ENCODE measurements at places on chromosomes 6 and 20. TPM values are rescaled to one million over a fixed set of nuclear protein-coding genes. Genes with fewer than 3 reads are reported as not detected.

GRCh38 chr20:5741089-5741488, 9.1 kb upstream of the SHLD1 start:
- no peaks in the 10 kb centered on the region for H3K36me3 ChIP-seq
- no peak overlapping the region for H3K27ac ChIP-seq
- H3K4me1 ChIP-seq, result no peaks in the 10 kb centered on the region

- H3K4me3 ChIP-seq, result no peak overlapping the region
- DNase-seq, result no peak
- H3K4me1 ChIP-seq, result no peaks in the 10 kb centered on the region
Measured at GRCh38 chr20:45958593-45958992, 13.4 kb downstream of the ZNF335 start.

- no peak overlapping the region for H3K4me3 ChIP-seq
- no peak overlapping the region for H3K27ac ChIP-seq
- DNase-seq, result no peak
Measured at GRCh38 chr6:143119260-143119659, 58.6 kb downstream of the AIG1 start.

DNA sequence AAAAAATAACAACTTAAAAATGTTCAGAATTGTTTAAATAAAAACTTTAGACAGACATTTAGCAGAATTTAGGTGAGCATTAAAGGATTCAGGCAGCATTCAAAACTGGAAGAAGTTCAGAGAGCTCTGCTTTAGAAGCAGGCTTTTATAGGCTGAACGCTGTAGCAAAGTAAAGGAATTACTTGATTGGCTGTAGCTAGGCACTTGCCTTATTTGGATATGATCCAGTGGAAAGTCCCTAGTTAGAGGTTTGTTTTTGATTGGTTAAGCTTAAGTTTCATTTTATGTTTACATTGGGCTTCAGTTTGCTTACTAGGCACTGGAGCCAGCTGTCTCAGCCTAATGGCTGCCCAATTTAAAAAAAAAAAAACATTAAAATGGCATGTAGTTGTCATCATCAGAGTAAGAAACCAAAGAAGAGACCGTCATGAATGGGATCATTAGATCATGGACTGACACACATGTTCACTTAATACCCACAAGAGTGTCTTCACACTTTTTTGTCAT, 65.1 kb downstream of the CBFA2T2 start:
- H3K4me1 ChIP-seq, result no peaks in the 10 kb centered on the region
- H3K27ac ChIP-seq, result no peak overlapping the region
- H3K4me3 ChIP-seq, result no peak overlapping the region
- H3K36me3 ChIP-seq, result no peaks in the 10 kb centered on the region
- DNase-seq, result no peak
- H3K27me3 ChIP-seq, result no peaks in the 10 kb centered on the region

DNA sequence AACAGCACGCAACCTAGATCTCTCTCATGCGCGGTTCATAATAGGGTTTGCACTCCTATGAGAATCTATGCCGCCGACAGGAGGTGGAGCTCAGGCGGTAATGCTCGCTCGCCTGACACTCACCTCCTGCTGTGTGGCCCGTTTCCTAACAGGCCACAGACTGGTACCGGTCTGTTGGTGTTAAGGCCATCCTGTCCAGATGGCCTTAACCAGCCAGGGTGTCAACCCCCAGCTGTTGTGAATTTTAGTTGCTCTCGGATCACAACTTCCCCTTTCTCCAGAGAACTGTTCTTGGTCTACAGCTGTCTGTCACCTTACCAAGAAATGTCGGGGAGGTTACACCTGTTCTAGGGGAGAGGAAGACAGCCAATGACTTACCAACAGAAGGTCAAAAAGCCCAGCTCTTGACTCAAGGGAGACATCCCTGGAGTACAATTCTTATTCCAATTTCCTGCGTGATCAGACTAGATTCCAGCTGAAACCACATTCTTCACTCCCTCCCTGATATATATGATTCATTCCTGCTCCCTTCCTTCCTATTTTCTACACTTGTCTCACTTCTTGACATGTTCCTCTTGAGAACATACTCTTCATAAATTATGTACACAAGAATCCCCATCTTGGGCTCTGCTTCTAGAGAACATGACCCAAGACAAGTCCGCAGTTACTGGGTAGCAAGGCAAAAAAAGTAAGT, 23.1 kb upstream of the DNAAF9 start:
- no peaks in the 10 kb centered on the region for H3K36me3 ChIP-seq
- no peak overlapping the region for H3K4me3 ChIP-seq
- H3K27me3 ChIP-seq, result no peaks in the 10 kb centered on the region
- no peak for DNase-seq
- no peak overlapping the region for H3K27ac ChIP-seq
- H3K4me1 ChIP-seq, result no peaks in the 10 kb centered on the region

GRCh38 chr20:47818466-47818865, 33.2 kb upstream of the SULF2 start:
- no peaks in the 10 kb centered on the region for H3K36me3 ChIP-seq
- no peak overlapping the region for H3K27ac ChIP-seq

DDX43 gene
- total RNA-seq, result 5.9 TPM

Data from breast epithelium (tissue), 4 donors.